ENCODE measurements at places on chromosomes 2 and 18. TPM values are rescaled to one million over a fixed set of nuclear protein-coding genes. Genes with fewer than 3 reads are reported as not detected.

KCNS3 gene
- 0.16 TPM for total RNA-seq

GCFC2 gene
- 32.1 TPM for total RNA-seq

DNA sequence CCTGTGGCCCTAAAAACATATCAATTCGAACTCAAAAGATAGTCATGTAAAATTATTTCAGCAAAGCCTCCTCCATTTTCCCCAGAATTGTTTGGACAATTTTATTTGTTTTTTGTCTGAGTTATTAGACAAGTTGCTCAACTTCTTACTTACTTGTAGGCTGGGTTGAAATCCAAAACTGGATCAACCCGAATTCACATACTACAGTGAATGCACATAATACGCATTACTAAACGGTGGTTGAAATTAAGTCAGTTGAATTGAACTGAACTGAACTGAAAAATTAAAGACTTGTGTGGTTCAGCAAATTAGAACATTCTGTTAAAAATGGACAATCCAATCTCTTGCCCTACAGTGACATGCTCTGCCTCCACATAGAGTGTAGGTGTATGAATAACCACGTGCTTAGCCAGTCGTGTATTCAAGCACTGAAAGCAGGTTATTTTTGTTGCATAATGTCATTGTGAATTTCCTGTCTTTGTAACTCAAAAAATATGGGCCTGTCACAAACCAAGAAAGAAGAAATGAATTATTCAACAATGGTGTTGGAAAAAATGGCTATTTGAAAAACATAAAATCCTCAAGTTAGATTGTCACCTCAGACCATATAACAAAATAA lies 441.0 kb downstream of the TXNL1 start:
- no peak for DNase-seq

GPR39 gene
- not detected for total RNA-seq

SPATA3 gene
- not detected for total RNA-seq
